ENCODE measurements at places on chromosomes 11 and 22.
A peak's percentile ranks its signal among the peaks of the same experiment; 100 is the strongest.

DNA sequence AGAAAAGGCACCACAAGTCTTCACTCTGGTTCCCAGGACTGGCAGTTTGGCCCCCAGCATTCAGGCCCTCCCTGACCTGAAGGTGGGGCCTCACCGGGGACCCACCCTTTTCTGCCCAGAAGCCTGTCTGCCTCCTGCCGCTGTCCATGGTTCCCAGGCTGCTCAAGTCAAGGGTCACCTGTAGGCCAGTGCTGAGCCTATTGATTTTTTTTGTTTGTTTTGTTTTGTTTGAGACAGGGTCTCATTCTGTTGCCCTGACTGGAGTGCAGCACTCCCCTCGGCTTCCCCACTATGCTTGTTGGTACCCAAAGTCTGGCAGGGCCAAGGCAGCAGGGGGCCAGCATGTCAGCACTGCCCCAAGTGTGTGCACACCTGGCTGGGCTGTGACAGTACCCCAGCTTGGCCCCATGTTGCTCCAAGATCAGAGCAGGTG, 11.0 kb upstream of the MED17 start:
- no peak for DNase-seq

GRCh38 chr11:1078191-1078601, 3.5 kb downstream of the MUC2 start:
- DNase-seq, result no peak

DNA sequence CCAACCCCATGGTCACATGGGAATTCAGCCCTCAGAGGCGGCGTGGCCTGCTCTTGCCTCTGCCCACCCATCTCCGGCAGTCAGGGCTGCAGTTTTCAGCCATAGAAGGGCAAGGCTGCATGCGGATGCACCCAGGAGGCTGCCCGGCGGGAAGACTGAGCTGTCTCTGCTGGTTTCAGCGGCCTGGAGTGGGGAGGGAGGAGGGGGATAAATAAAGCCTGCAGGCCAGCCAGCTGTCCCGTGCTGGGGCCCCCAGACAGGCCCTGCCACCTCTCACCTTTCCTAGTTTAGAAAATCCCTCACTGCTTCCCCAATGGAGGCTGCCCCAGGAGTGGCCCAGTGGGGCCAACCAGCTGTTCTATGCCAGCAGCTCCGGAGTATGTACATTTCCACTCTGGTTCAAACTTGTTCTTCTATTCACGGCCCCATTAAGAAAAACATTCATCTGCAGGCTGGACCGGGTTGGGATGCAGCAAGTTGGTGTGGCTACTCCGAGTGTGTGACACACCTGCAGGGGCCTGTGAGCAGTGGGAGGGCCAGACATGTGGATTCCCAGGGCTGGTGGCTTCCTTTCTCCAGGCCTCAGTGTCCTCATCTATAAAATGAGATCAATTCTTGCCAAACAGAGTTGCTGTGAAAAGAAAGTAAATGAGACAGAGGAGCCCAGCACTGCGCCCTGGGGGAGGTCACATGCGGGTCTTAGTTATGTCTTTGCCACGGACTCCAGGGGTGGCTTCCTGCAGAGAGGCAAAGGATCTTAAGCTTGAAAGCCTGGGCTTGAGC, 5.0 kb downstream of the MICALL1 start:
- no peak for DNase-seq

- DNase-seq, result no peak
Measured at GRCh38 chr22:40434745-40435144, 64.4 kb downstream of the SGSM3 start.

DNA sequence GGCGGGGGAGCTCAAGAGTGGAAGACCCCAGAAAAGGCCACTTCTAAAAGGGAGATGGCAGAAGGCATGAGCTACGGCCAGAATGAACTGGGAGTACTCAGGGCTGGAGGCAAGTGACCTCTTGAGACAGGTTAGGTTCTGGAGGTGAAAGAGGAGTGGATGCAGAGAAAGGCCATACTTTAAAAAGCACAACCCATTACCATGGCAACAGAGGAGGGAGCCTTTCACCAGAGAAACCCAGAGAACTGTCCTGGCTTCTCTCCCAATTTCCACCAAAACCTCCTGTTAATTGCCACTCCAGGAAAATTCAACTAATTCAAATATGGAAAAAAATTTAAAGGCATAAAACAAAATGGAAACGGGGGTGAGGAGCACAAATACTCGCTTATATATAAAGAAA, 15.8 kb downstream of the A4GALT start:
- no peak for DNase-seq

- peak; percentile 52 for DNase-seq
Measured at GRCh38 chr11:96061069-96061468, 137.2 kb upstream of the MTMR2 start.

DNA sequence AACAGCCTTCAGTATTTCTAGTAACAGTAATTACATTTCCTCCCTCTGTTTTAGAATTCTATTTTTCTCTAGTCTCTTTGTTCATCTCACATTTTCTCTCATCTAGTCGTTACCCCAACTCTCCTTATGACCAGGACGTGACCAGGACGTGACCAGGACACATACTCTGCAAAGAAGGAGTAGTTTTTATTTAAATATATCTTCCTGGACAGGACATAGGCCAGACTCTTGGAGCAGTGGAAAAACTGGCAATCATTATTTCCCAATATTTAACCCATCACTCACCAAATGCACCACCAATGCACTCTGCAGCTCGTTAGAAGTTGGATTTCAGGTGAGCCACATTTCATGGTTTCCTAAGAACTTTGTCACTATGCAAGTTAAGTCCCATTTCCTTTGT, 40.3 kb upstream of the POGLUT3 start:
- DNase-seq, result no peak

- no peak for DNase-seq
Measured at GRCh38 chr11:117829369-117829725, 4.8 kb upstream of the FXYD2 start.

DNA sequence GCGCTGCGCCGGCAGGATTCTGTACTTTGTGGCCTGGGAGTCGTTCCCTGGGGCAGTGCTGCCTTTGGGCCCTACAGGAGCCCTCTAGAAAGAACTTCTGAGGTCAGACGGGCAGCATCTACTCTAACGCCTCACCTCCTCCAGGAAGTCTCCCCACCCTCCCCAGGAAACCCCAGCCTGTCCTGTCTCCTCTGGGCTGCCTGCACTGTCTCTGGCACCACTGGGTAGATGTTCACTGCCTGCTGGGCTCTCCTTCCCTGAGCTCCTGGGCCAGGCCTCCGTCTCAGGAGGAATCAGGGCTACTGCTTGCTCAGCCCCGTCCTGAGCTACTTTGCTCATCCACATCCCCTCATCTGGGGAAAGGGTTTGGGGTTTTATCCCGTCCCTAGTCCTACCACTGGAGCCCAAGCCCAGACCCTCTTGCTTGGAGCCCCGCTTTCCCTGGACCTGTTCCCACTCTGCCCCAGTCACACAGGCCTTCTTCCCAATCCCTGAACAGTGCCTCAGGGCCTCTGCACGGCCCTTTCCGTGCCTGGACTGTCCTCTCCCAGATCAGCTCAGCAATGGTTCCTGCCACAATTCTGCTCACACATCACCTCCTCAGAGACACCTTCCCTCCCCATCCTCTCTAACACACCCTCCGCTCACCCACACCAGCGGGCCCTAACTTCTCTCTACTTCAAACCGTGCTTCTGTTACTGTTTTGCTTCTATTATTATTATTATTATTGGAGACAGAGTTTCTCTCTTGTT, 11.3 kb upstream of the TREH start:
- no peak for DNase-seq

DNA sequence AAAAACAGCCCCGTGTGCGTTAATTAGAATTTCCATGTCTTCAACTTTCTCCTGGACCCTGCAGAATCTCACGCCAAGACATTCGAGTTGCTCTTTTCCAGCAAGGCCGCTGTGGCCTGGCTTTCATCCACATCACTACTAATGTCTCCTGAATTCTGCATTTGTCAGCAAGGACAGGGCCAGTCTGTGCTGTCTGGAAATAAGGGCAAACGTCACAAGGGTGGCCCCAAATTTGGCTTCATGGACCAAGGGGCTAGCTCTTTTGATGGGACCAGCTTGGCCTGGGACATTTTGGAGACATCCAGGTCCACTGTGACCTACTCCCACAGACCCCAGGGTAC, 33.4 kb downstream of the KCNQ1OT1 start:
- DNase-seq, result no peak

- no peak for DNase-seq
Measured at GRCh38 chr11:110317516-110317932, 21.1 kb upstream of the RDX start.

DNA sequence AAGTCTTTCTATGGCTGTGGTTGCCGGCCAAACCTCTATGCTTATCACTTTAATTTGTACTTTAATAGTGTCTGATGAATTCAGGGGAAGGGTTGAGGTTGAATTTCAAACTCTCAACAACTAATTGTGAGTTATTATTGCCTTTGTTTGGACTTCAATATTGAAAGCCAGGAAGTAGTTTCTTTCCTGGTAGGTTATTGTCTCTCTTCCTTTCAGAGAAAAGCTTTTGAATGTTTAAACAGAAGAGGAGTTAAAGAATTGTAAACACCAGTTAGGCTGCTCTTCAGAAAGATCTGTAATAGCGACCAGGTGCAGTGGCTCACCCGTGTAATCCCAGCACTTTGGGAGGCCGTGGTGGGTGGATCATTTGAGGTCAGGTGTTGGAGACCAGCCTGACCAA, 22.2 kb downstream of the NNMT start:
- no peak for DNase-seq

GRCh38 chr22:43744700-43745410, 67.2 kb downstream of the EFCAB6 start:
- DNase-seq, result no peak
